Daoy (cell line): ENCODE measurements at places on chromosomes 2 and 18. TPM values are rescaled to one million over a fixed set of nuclear protein-coding genes. Genes with fewer than 3 reads are reported as not detected.

DNA sequence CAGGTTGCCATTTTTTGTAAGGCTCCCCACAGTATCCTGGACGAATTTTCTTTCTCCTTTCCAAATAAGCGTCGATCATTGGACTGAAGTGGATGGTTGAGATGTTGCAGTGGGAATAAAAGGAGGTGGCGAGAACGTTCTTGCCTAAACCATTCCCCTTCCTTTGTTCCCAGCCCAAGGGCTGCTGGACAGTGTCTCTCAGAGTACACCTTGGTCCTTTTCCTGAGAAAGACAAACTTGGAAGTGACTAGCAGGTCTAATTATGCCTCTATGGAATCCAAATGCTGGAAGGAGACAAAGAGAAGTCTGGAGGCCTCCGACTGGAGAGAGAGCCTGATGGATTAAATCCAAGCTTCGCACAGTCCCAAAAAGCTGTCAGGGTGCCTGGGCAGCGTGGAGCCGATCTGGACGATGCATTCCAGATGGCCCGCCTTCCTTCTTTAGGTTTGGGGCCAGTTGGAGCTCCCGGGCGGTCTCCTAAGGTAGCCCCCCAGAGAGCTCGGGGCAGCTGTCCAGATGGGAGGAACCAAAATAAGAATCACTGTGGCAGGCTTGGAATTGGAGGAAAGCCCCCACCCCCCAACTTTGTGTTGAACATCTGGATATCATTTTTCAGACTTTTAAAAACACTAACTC lies 186.8 kb downstream of the TMEM247 start:
- no peak for DNase-seq

DNA sequence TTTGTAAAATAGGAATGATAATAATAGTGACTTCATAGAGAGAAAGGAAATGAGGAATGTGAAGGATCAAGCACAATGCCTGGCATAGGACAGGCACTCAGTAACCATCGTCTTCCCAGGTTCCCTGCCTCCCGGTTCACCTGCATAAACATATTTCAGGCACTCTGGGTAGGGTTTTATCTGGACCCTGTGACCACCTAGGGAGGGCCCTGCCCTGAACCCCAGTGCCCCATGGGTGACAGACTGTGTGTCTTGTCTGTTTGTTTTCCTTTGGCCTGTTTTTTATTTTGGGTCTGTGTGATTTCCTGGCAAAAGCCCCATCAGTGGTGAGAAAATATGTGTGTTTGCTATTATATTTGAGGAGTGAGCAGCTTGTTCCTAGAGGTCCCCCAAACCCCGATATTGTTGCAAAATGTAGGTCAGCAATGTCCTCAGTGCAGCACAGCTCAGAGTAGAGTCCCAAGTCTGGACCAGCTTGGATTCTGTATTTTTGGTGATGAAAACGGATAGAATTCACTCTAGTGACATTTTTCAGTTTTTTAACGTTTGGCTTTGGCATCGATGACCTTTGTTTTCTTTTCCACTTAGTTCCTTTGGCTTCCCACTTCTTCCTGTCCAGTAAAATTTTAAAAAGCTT lies 9.6 kb upstream of the NT5C1B start:
- no peak for DNase-seq

DNA sequence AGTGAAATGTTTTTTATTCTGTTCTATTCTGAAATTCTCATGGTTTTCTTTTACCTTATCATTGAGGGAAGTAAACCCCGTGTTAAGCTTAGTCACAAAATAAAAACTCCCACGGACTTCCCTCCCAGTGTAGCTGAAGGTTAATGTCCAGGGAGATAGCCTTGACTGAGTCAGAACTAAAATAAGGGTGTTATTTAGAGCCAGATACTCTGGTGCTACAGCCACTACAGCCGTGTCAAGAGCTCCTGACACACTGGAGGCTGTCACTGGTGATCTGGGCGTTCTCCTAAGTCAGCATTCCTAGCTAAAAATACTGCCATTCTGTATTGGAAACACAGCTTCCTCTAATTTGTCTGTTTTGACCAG lies 82.0 kb upstream of the RANBP2 start:
- DNase-seq = peak; percentile 77

GRCh38 chr18:75109319-75109691 lies 99.6 kb downstream of the PTGR3 start:
- no peak for DNase-seq

- DNase-seq = no peak
Measured at GRCh38 chr2:216410550-216410949, 1.7 kb upstream of the SMARCAL1 start.

Gene TM4SF20
- not detected in 2 replicates for total RNA-seq

DNA sequence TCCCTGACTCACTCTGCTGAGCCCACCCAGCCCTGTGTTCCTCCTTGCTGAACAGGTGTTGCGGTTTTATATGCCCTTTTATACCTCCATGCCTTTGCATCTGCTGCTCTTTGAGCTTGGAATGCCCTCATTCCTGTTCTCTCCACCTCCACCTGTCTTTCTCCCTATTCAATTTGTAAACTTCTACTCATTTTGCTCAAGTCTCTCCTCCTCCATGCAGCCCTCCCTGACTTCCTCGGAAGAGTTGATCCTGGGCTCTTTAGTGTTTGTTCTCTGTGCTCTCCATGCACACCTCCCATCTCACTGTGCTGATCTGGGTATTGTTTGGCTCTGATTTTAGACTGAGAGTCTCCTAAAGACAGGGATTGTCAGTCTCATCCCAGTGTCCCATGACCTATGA lies 7.2 kb upstream of the OTOF start:
- DNase-seq = no peak

Gene GCA
- 7.8 and 11.3 TPM in 2 replicates for total RNA-seq

Gene WNT10A
- total RNA-seq = 0.11 and 0.12 TPM in 2 replicates

Gene TACR1
- total RNA-seq = not detected in 2 replicates

Gene PRLH
- not detected in 2 replicates for total RNA-seq

Gene ITPRID2
- 76.5 and 93.2 TPM in 2 replicates for total RNA-seq

Gene GPBAR1
- total RNA-seq = not detected in 2 replicates

- DNase-seq = no peak
Measured at GRCh38 chr2:50902365-50902764, 129.6 kb downstream of the NRXN1 start.

- DNase-seq = no peak
Measured at GRCh38 chr18:13243363-13243762, 24.8 kb downstream of the LDLRAD4 start.

GRCh38 chr18:73414598-73414997 lies 546.8 kb upstream of the NETO1 start:
- no peak for DNase-seq

Gene RTP5
- total RNA-seq = not detected in 2 replicates

Gene FOXD4L1
- 0.11 TPM in 1 of 2 replicates, not detected in the other for total RNA-seq

DNA sequence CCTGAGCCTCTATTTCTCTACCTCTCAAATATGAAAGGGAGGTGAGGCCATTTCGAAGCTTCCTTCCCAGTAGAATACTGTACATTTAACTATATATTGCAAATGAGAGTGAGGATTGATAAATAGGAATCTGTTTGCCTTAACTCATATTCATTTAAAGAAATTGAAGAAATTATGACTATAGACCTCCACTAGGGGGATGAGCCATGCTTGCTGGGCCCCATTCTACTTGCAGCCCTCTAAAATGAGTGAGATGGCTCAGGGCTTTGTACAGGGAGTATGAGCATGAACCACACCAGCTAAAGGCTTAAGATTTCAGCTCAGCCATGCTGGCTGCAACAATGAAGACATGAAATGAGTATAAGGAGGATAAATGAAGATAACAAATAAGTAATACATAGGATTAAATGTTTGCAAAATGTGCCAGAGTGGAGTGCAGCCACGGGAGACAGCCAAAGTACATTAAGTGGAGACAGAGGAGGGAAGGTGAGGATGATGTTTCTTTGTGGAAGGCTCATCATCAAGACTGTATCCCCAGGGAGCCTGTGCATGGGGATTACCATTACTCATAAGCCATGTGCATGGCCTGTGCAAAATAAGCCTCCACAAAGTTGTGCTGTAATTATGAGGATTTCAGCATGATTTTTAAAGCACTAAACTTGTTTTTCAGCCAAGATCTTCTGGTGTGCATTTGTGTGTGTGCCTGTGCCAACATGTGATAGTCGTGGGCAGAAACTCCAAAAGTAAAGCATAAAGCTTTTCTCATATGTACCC lies 300.8 kb downstream of the CNTNAP5 start:
- no peak for DNase-seq

Gene PCARE
- not detected in 2 replicates for total RNA-seq

DNA sequence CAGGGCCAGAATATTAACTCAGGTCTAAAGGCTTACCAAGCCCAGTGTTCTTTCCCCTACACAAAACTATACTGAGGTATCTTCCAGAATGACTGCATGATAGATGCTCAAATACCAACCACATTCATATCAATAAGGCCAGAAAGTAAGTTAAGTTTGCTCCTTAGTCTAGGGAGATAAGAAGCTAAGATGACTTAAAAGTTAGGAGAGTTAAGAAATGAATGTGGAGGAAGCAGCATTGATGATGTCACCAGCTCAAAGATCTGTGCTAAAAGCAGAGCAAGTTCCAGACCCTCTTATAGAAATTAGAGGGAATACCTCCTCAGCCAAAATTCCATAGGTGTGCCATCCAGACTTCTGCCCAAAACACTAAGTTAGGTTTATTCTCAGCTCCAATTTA lies 6.1 kb downstream of the PPP4R1 start:
- DNase-seq = no peak

GRCh38 chr2:235949567-235950472 lies 218.4 kb downstream of the GBX2 start:
- no peak for DNase-seq

DNA sequence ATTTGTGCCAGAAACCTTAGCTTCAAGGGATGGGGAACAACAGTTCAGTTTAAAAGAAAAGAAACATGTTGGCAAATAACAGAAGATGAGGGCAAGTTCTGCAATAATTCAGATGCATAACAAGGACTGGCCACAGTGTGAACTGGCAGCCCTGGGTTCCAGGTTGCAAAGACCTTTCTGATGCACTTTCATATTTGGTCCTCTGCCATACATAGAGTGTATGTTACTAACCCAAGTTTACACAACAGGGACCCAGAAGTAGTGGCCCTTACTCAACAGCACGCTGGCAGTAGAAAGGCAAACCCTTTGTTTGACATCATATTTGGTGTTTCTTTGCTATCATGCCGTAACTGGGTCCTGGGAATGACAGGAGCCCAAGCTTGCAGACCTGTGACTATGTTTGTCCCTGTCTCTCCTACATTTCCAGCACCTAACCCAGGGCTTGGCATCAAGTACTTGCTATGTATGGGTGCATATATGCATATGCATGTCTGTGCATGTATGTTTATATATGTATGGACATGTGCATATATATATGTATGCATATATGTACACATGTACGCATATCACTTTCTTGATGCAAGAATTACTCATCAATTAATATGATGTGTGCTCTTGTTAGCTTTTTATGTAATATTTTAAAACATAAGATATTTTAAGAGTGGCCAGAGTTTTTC lies 94.3 kb downstream of the MBP start:
- no peak for DNase-seq
